ENCODE measurements at places on chromosomes 12 and 14. TPM values are rescaled to one million over a fixed set of nuclear protein-coding genes. Genes with fewer than 3 reads are reported as not detected.

DNA sequence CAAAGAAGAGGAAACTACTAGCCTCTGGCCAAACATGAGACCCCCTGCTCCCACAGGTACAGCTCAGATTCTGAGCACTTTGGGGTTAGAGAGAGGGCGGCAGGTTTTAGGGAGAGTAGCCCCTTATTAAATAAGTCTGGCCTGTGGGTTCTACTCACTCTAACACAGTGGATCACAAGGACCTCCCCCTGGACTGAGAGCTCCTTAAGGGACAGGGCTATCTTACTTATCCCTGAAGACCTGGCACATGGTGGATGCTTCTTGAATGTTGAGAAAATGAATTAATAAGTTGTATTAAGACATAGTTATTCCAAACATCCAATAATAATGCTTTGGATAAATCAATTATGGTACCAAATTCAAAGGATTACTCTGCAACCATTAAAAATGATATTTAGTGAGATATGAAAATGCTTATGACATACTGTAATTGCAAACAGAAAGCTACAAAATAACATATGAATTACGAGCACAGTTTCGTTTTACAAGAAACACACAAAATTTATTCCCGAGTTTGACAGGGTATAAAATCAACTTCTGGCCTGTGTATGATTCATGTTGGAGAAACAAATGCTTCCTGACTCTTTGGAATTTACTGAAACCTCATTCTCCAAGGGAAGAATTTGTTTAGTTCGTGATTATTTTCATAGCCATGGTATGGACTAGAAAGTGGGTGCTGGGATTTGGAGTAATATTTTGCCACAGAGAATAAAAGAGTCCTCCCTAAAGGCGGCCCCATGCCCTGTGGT is 59.3 kb upstream of the BDKRB2 start:
- H3K36me3 ChIP-seq, result no peaks in the 10 kb centered on the region
- no peak for DNase-seq
- peak overlapping the region; percentile 30 for H3K27ac ChIP-seq
- H3K27me3 ChIP-seq, result no peaks in the 10 kb centered on the region

DNA sequence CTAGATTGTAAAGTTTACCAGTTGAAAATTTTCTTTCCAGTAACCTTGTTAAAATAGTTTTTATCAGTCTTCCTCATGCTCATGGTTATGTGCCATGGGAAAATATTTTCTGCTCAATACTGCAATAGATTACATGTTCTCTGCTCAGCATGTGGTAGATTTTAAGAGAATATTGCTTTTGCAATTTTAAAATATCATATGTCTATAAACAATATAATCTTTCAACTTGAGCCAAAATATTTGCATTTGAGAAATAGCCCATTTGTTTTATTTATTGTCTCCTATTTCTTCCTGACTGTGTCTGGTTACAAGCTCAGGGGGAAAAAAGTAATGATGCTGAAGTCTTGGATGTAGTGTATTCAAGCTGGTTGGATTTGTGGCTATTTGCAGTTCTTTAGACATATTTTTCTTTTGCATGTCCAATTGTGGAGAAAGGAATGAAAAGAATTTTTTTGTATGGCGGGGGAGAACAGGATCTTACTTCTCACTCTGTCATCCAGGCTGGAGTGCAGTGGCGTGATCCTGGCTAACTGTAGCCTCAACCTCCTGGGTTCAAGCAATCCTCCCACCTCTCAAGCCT is 342.6 kb upstream of the NAV3 start:
- H3K27me3 ChIP-seq, result no peaks in the 10 kb centered on the region
- H3K36me3 ChIP-seq, result no peaks in the 10 kb centered on the region
- no peak for DNase-seq
- H3K4me1 ChIP-seq, result no peaks in the 10 kb centered on the region

GRCh38 chr14:94548999-94549985 is 11.9 kb upstream of the SERPINA4 start:
- no peak for DNase-seq
- H3K27me3 ChIP-seq, result peaks cover 4% of the 10 kb centered on the region
- no peaks in the 10 kb centered on the region for H3K36me3 ChIP-seq
- no peak overlapping the region for H3K4me3 ChIP-seq
- no peak overlapping the region for H3K27ac ChIP-seq

- DNase-seq, result no peak
- H3K36me3 ChIP-seq, result no peaks in the 10 kb centered on the region
- H3K27me3 ChIP-seq, result no peaks in the 10 kb centered on the region
- H3K27ac ChIP-seq, result no peak overlapping the region
- no peaks in the 10 kb centered on the region for H3K4me1 ChIP-seq
Measured at GRCh38 chr12:109687250-109687649, 26.4 kb upstream of the FAM222A start.

- DNase-seq, result no peak
- no peaks in the 10 kb centered on the region for H3K27me3 ChIP-seq
- no peak overlapping the region for H3K27ac ChIP-seq
- no peak overlapping the region for H3K4me3 ChIP-seq
Measured at GRCh38 chr12:15669256-15669948, 119.8 kb downstream of the EPS8 start.

DNA sequence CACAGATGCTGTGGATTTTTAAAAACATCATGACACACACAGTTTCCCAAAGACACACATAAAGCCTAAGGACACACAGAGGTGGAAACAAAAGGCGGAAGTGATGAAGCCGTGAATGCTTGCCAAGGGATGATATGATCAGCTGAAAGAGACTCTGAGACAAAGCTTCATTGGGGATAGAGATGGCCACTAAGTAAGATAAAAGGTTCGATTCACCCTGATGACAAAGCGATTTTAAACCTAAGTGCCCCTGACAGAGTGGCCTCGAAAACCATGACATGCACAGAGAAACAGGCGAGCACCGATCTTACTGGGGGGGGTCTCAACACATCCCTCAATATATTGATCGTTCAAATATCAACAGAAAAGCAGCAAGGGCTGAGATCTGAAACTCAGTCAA is 20.3 kb upstream of the EIF5 start:
- no peak for DNase-seq
- no peak overlapping the region for H3K4me3 ChIP-seq
- peaks cover 6% of the 10 kb centered on the region for H3K4me1 ChIP-seq
- no peak overlapping the region for H3K27ac ChIP-seq

DNA sequence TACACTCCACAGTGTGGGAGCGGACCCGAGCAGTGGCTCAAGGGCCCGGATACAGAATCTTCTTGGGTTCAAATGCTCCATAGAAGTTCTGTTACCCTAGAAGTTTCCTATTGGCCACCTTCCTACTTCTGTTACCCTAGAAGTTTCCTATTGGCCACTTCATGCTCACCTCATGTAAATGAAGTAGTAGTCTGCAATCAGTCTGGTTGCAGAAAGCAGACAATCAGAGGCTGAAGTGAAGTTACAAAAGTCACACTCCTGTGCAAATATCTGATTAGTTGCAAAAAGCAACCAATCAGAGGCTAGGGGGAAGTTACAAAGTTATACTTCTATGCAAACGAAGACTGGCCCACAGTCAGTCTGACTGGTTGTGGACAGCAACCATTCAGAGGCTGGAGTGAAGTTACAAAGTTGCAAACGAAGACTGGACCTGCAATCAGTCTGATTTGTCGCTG is 77.8 kb upstream of the CPNE8 start:
- H3K4me1 ChIP-seq, result no peaks in the 10 kb centered on the region
- H3K4me3 ChIP-seq, result no peak overlapping the region
- no peaks in the 10 kb centered on the region for H3K36me3 ChIP-seq
- H3K27me3 ChIP-seq, result no peaks in the 10 kb centered on the region
- DNase-seq, result no peak
- H3K27ac ChIP-seq, result no peak overlapping the region

DNA sequence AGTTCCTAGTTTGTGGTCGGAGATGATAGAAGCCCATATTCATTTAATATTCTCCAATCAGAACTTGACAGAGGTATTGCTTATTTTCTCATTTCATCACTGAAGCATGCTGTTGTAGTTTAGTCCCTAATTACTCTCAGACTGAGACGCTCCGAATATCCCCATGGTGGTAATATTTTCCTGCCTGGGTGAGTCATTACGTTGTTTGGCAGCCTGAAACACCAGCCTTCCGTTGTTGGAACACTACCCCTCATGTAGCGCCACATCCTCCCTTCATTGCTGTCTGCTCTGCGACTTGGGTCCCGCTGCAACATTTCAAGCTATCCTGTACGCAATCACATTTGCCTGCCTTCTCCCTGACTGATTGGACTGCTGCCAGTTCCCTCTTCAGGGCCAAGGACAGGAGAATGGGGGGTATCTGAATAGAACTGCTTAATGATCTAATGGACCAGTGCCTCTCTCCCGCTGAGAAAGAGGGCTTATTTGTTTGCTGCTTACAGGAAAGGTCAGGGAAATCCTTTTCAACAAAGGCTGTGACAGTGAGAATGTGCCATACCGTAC is 369.1 kb downstream of the NPAS3 start:
- DNase-seq, result no peak
- no peak overlapping the region for H3K27ac ChIP-seq
- H3K27me3 ChIP-seq, result no peaks in the 10 kb centered on the region
- H3K36me3 ChIP-seq, result no peaks in the 10 kb centered on the region
- H3K4me3 ChIP-seq, result no peak overlapping the region

DNA sequence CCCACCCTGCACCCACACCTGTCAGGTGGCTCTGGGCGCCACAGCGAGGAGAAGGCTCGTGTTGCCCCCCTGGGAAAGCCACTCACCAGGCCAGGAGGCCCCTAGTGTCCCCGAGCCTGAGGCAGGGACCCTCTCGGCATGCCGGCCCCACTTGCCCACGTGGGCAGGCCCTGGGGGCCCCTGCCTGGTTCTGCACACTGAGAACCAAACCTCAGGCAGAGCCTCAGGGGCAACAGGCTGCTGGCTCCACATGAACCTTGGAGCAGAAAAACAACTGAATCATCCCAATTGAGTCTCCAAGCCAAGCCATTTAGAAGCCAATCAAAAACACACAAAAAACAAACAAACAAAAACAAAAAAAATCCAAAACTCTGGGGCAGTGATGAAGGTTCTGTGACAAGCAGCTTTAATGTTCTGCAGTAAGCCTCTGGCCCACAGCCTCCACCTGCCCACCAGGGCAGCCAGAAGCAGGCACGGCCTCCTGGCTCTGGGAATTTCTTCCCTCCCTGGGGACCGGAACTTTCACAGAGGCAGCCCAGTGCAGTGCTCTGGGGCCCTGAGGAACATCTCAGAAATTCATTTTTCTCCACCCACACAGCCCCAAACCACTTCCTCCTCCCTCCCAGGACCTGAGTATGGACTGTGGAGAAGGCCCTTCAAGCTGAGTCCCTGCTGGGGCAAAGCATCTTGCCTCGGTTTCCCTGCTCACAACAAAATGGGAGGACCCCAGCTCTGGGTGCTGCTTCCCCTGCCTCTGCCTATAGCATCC is 90.2 kb downstream of the CHGA start:
- H3K4me1 ChIP-seq, result peaks cover 32% of the 10 kb centered on the region
- peaks cover 7% of the 10 kb centered on the region for H3K36me3 ChIP-seq
- DNase-seq, result no peak
- H3K27me3 ChIP-seq, result no peaks in the 10 kb centered on the region
- H3K4me3 ChIP-seq, result no peak overlapping the region
- no peak overlapping the region for H3K27ac ChIP-seq

GRCh38 chr14:91019673-91020072 is 40.8 kb downstream of the RPS6KA5 start:
- DNase-seq, result no peak
- no peak overlapping the region for H3K27ac ChIP-seq
- H3K4me1 ChIP-seq, result peaks cover 10% of the 10 kb centered on the region
- no peaks in the 10 kb centered on the region for H3K36me3 ChIP-seq
- H3K4me3 ChIP-seq, result no peak overlapping the region

DNA sequence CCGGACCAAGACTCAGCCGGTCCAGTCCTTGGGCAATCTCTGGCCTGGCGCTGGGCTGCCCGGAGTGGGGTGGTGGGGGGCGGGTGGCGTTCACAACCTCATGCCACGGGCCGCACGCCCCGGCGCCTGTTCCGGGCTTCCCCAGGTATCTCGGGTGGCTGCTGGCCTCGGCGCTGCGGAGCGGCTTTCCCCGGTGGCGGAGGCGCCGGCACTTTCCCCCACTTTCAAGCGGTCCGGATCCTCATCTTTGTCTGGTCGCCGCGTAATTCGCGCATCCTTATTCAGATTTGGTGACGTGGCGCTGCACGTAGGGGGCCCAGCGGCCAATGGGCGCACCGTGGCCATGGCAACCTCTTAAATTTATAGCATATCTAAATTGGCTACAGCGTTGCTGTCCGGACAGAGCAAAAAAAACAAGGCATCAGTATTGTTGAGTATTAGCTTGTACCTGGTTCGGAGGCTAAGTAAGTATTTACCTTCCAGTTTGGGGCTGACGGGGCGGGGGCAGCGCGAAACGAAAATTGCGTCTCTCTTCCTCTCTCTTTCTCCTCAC is at the start of gene LHX5:
Gene LHX5 (minus strand): TSS at position 253 of the 553 bp plus-strand sequence. CDS start 373 bp downstream, outside the sequence.
- no peak within 1 kb of the TSS for H3K4me3 ChIP-seq
- DNase-seq, result no peak
- H3K27ac ChIP-seq, result no peak within 1 kb of the TSS
- H3K27me3 ChIP-seq, result peaks cover 100% of the 10 kb centered on the region

DNA sequence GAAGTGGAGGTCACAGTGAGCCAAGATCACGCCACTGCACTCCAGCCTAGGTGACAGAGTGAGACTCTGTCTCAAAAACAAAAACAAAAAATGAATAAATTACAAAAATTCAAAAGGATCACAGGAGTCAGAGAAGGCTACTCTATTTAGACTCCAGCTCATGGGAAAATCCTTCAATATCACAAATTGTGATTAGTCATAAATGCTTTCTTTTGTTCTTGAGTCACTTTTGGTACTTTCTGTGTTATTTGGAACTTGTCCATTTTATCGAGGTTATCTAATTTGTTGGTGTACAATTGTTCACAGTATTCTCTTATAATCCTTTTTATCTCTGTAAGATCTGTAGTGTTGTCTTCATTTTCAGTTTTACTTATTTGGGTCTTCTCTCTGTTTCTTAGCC is 18.9 kb downstream of the ALDH2 start:
- peaks cover 88% of the 10 kb centered on the region for H3K36me3 ChIP-seq
- H3K4me3 ChIP-seq, result no peak overlapping the region
- H3K4me1 ChIP-seq, result peaks cover 12% of the 10 kb centered on the region
- no peak overlapping the region for H3K27ac ChIP-seq

DNA sequence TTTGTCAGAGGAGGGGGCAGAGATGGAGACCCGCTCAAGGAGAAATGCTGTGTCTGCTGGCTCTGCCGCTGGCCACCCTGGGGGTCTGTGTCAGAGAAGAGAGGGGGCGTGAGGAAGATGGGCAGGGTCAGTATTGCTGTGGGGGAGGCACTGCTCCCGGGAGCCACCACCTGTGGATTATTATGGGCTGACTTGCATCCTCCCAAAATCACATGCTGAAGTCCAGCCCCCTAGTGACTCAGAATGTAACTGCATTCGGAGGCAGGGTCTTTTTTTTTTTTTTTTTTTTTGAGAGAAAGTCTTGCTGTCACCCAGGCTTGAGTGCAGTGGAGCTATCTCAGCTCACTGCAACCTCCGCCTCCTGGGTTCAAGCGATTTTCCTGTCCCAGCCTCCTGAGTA is 12.3 kb downstream of the ABCD4 start:
- H3K36me3 ChIP-seq, result peaks cover 90% of the 10 kb centered on the region
- no peak overlapping the region for H3K27ac ChIP-seq
- no peak overlapping the region for H3K4me3 ChIP-seq

The ZDHHC22 gene
- not detected for total RNA-seq

The KRT3 gene
- not detected for total RNA-seq

The PRKAB1 gene
- total RNA-seq, result 54.7 TPM

The CEBPE gene
- not detected for total RNA-seq

The GLIPR1L1 gene
- not detected for total RNA-seq

The POTEM gene
- total RNA-seq, result not detected

The SLC25A21 gene
- total RNA-seq, result 0.35 TPM

The RNASE3 gene
- not detected for total RNA-seq
